ENCODE measurements at places on chromosomes 3 and 15.

GRCh38 chr15:72195101-72195511, 2.5 kb downstream of the GRAMD2A start:
- no peak for DNase-seq

GRCh38 chr3:69944931-69945493, 54.5 kb upstream of the SAMMSON start:
- DNase-seq = no peak

DNA sequence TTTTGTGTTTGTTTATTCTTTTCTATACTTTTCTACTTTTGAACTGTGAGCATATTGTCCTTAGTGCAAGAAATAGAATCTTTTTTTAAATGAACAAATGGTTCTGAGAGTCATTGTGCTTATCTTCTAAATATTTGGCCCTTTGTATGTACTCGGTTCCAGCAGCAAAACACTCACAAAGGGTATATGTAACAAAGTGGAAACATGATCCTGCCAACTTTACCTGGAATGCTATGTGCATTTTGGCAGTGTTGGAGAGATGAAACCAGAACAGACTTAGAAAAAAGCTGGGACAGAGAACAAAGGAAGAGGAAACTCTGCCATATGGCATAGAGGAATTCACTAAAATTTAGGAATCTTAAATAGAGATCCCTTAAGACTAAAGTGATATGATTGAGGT, 150.1 kb downstream of the FGF12 start:
- DNase-seq = no peak

GRCh38 chr3:182959474-182960350, 20.6 kb downstream of the DCUN1D1 start:
- no peak for DNase-seq

DNA sequence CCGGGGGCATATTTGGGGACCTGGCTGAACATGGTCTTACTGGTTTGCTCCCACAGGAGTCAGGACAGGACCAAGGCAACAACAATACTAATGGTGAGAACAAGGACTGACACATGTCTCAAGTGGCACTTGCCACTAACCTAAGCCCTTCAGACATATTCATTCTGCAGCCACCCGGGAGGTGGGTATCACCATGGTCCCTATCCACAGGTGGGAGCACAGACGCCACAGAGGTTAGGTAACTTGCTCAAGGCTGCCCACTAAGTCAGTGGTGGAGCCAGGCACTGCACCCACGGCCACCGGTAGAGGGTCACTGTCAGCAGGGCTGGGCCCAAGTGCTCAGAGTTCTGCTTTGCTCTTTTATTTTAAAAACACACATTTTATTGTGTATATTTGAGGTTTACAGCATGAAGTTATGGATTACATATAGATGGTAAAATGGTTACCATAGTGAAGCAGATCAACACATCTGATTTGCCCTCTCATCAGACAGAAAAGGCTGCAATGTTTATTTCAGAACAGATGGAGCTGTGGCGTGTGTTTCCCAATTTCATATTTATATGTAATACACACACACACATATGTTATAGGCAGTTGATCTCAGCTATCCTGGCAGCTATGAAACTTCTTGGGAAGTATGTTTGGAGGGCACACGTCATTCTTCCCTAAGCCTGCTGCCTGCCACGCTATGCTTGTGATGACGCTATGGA, 30.0 kb upstream of the SLC41A3 start:
- no peak for DNase-seq

GRCh38 chr15:89652666-89653065, 2.6 kb downstream of the KIF7 start:
- no peak for DNase-seq

DNA sequence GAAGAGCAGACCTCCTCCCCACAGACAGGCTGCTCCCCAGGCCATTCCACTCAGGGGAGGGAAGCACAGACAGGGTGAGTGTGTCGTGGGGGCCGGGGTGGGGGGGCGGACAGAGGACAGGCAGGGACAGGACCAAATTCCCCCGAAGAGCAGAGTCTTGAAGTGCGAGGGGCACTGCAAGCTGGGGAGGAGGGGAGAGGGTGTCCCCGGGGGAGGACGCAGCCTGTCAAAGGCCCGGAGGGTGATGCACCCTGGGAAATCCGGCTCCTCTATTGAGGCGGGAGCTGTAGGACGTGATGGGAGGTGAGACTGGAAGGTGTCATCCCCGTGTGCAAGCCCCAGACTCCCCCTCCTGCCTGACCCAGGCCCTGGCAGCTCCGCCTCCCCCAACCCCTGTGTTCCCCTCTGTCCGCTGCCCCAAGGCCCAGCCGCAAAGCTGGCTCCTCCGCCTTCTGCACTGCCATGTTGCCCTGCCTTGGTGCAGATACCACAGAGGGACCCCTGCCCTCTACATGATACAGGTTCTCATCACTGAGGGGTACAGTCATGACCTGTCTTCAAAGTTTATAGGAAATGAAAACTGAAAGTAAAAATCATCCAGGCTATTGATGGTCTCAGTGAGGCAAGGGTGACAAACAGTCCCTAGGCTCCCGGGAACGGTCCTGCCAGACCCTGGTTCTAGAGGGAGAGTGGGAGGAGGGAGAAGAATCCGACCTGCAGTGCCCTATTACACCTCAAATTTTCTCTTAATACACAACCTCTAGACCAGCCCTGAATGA, 76.3 kb upstream of the IQSEC1 start:
- DNase-seq = no peak

DNA sequence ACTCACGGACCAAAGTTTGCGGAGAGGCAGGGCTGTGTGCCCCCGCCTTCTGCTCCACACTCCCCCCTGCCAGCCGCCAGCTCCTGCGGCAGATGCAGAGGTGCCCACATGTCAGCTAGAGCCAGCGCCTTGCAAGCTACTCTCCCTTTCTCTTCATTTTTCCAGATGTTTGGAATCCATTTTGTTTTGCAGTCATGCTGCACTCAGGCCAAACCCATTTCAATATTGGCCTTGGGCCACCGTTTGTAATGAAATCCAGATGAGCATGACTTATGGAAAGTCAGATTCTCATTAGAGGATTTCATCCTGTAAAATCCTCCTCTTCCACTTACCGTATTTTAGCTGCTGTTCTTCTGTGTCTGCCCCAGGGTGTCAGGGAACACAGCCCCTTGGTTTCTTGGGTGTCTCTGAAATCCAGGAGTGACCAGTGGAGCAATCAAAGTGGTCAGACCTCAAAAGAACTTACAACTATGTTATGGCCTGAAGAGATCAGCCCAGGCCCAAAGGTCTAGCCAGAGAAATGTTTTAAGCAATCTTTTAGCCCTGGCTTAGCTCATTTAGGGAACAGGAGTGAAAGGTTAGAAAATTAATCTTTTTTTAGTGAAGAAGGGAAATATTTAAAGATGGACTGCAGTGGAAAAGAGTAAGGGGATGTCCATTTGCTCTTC, 65.8 kb downstream of the AAGAB start:
- peak; percentile 96 for DNase-seq

DNA sequence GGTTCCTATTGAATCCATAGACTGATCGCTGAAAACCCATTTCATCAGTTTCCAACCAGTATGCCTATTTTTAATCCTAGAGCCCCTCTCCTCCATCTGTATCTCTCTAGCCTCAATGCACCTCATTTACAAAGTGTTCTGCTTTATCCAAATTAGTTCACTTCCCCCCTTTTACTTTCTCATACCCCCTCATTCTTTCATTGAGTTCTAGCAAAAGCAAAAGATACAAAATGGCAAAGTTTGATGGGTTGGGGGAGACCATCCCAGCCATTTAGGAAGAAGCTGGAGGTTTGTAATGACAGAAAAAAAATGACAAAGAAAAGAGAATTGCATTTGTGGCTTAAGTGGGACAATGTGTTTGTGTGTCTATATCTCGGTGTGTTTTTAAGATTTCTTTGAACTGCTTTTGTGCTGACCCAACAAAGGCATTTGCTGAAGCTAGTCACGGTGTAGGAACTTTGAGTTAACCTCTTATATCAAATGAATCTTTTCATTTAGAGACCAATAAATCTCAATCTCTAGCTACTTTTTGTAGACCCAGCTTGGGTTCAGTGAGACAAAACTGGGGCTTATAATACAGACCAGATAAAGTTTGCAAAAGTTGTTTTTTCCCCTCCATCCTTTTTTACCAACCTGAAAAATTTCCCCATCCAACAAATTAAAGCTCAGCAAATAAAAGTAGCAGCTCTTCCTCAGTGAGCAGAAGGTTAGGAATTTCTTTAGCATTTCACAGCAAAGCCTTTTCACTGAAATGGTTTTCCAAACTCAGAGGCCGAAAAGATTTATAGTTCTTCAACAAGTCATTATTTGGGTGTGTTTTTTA, 18.7 kb downstream of the NR2F2 start:
- DNase-seq = no peak

DNA sequence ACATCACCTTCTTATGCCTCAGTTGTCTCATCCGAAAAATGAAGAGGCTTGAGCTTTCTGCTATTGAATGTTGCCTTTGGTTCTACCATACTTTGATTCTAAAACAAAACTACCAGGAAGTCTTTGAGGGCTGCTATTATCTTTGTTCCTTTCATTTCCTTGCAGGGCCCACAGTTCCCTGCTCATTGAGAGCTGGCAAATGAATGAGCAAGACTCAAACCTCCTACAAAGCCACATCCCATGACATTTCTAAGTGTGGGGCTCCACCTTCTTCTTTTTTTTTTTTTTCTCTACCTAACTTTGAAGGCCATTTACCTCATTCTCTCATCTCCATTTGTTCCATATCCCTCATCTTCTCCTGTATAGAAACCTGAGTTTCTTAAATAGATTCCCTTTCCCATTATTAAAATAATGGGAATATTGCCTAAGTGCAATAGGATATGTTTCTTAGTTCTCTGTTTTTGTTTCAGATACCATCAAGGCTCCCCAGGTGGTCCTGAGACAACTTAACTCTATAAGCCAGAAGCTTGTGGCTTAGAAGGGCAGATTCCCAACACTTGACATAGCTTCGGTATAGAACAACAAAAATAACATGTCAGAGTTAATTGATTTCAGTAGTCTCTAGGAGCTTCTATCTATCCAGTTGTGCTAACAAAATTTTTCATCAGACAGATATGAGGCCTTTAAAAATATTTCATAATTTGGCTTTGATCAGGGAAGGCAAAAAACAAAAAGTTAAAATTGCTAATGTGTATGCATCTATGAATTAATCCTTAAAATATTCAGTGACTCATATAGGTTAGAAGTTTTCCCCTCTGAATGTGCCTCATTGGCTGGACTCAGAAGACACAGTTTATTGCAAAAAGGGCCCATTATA, 951.6 kb downstream of the TUSC7 start:
- no peak for DNase-seq

DNA sequence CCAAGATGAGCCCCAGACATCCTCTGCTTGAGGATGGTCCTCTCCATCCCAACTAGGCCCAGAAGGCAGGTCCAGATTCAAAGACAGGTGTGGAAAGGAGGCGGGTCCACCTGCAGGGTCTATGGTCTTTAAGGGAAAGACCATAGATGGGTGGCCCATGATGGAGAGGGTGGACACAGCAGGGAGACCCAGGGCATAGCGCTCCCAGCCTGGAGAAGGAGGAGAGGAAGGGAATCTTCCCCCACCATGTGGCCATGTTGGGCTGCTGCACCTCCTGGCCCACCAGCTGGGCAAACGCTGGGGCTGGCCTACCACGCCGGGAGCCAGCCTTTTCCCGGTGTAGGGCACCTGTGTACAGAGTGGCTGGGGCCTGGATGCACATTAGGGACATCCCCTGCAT, 265.2 kb upstream of the TLE3 start:
- no peak for DNase-seq

DNA sequence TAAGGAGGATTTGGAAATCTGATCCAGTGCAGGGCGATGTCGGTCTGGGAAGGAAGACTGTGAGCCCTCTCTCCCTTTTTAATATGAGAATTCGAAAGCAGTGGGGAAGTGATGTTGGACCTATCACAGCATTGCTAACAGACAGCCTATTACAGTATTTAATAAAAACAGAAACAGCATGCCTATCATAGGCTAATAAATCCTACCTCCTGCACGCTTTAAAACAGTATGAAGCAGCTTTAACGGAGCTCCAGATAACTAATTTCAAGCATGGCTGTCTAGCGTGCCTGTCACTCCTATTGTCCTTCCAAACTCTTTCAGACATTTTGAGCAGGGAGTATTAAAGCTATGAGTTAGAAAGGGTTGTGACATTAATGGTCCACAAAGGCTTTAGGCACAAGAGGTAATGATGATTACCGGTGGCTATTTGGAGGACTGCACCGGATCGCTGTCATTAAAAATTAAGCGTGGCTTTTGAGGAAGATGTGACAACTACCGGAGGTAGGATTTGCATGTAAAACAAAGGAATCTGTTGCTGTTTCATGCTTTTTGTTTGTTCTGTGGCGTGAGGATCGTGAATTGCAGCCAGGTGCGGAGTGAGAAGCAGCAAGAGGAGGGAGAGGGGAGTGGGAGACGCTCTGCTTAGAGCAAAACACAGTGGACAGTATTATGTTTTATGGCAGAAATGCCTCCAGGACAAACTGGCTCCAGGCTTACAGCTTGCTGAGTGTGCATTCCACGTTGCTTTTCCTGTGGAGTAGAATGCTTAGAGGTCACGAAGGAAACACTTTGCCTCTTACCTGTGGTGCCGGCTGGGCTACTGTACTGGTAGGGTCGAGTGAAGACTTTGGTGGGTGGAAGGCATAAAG, at the start of gene KCNMB2:
TSS of gene KCNMB2 (plus strand) at position 226 of the 869 bp plus-strand sequence.
- DNase-seq = peak; percentile 84

DNA sequence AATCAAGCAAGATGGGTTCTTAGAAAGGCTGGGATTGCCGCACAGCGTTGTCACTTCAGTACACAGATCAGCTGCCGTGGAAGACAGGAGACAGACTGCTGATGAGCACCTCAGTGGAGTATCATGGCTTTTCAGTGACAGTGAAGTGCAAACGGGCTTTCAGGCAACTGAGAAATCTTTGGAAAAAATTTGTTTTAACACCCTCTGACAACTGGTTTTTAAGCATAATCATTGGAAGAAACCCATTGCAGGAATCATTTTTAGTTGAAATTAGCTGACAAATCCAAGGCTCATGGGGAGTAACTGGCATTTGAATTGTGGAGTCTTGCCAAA, 418.8 kb downstream of the OTOL1 start:
- DNase-seq = peak; percentile 30

DNA sequence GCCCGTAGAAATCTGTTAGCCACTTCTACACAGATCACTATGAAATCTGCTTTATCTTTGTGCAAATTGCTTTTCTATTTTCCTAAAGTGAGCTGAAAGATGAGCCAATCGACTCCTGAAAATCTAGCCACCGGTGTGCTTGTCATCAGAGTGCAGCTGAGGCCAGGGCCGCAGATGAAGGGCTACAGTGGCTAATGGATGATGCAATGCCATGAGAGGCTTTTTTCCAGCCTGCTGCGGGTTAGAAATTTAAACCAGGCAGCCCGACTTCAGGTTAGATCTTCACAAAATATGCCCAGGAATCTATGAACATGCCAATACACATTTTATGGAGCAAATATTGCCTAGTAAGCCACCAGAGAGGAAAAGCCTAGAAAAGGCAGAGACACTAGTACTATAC, 948.2 kb upstream of the CFAP20DC start:
- no peak for DNase-seq

Data from muscle of arm (tissue), 14 donors.